ENCODE measurements at places on chromosomes 7 and 10.

GRCh38 chr7:22167482-22167881, 189.5 kb downstream of the RAPGEF5 start:
- H3K27me3 ChIP-seq: peaks cover 2% of the 10 kb centered on the region
- no peak overlapping the region for H3K4me3 ChIP-seq
- no peaks in the 10 kb centered on the region for H3K36me3 ChIP-seq
- no peak for ATAC-seq
- no peak overlapping the region for H3K27ac ChIP-seq

DNA sequence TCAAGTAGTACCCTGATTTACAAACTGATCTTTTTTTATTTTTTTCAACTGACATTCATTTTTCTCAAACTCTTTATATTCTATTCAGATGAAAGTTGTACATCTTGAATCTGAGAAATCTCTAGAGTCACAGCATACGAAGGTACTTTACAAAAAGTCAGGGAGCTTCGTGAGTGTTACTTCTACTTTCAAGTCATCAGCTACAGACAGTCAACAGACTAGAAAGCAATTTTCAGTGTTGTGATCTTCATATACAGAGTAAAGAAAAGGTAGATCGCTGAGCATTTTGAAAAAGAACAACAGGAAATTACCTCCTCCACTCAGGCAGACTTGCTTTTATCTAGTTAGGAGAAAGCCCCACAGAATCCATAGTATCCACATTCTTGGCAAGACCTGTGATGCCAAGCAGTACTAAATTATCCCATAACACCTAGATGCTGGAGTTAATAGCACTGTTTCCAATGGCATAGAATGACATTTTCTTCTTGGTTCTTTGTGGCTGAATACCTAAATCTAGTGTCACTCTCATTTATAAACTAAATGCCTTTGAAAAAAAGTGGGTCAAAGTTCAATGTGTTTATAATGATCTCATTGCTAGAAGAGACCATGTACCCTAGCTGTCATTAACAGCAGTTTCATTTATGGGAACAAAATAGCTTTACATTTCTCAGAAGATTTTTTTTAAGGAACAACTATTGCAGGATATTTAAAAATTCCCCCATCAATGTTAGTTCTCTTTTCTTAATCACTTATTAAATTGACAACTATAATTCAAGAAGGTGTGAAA, 12.0 kb upstream of the ZNF800 start:
- H3K36me3 ChIP-seq: no peaks in the 10 kb centered on the region
- ATAC-seq: peak; percentile 84
- H3K27ac ChIP-seq: peak overlapping the region; percentile 58
- peaks cover 5% of the 10 kb centered on the region for H3K27me3 ChIP-seq
- peak overlapping the region; percentile 32 for H3K4me3 ChIP-seq
- H3K4me1 ChIP-seq: peaks cover 10% of the 10 kb centered on the region

GRCh38 chr10:17671307-17671706, 27.4 kb downstream of the STAM start:
- no peaks in the 10 kb centered on the region for H3K27me3 ChIP-seq
- H3K36me3 ChIP-seq: peaks cover 23% of the 10 kb centered on the region
- peak overlapping the region; percentile 20 for H3K4me3 ChIP-seq
- H3K4me1 ChIP-seq: peaks cover 42% of the 10 kb centered on the region
- no peak overlapping the region for H3K27ac ChIP-seq

GRCh38 chr7:75010036-75010435, 45.5 kb downstream of the CASTOR2 start:
- no peak overlapping the region for H3K4me3 ChIP-seq
- no peaks in the 10 kb centered on the region for H3K36me3 ChIP-seq
- no peaks in the 10 kb centered on the region for H3K4me1 ChIP-seq
- ATAC-seq: no peak
- no peak overlapping the region for H3K27ac ChIP-seq

DNA sequence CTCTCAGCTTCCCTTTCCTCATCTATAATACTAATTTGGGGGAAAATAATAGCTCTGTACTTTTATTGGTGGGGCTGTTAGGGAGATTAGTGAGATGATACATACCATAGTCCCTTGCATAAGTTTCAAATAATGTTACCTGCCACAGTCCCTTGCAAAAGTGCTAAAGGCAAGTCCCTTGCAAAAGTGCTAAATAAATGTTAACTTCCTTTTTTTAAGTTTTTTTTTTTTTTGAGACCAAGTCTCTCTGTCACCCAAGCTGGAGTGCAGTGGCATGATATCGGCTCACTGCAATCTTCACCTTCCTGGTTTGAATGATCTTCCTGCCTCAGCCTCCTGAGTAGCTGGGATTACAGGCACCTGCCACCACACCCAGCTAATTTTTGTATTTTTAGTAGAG, 43.4 kb upstream of the SRGN start:
- no peak for ATAC-seq
- no peaks in the 10 kb centered on the region for H3K27me3 ChIP-seq
- peak overlapping the region; percentile 74 for H3K4me3 ChIP-seq
- H3K4me1 ChIP-seq: peaks cover 30% of the 10 kb centered on the region

DNA sequence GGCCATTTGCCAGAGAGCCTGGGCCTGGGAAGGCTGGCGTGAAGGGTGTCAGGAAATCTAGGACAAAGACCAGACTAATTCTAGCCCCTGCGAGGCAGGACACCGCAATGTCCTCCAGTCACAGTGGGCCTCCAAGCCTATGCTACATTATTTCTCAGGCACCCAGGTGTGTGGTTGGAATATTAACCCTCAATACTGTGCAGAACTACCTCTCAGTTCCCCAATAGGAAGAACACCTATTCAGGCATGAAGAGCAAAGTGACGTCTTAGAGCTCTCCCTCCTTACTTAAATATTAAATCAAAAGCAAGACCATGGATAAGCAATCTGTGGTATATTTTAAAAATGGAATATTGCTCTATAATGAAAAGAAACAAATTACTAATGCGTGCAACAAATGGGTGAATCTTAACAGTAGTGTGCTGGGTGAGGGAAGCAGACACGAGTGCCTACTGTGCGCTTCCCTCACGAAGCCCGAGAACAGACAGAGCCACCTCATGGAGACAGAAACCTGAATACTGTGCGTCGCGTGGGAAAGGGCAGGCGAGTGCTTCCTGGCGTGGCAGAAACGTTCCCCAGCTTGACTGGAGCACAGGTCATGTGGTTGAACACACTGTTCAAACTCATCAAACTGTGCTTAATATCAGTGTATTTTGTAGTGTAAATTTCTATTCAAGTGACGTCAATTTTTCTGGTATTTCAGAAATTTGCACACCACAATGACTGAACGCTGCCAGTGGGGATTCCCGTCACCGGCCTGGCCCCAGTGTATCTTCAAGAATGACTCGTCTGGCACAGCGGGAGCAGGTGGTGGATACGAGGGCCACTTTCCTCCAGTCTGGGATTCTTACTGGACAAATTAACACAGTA, 15.5 kb upstream of the PTPRN2 start:
- ATAC-seq: peak; percentile 92
- peak overlapping the region; percentile 28 for H3K27ac ChIP-seq
- H3K4me1 ChIP-seq: peaks cover 5% of the 10 kb centered on the region
- H3K4me3 ChIP-seq: peak overlapping the region; percentile 41

GRCh38 chr7:37398403-37398802, 50.3 kb downstream of the ELMO1 start:
- no peak for ATAC-seq
- H3K27ac ChIP-seq: peak overlapping the region; percentile 20
- no peaks in the 10 kb centered on the region for H3K27me3 ChIP-seq
- peaks cover 7% of the 10 kb centered on the region for H3K36me3 ChIP-seq

DNA sequence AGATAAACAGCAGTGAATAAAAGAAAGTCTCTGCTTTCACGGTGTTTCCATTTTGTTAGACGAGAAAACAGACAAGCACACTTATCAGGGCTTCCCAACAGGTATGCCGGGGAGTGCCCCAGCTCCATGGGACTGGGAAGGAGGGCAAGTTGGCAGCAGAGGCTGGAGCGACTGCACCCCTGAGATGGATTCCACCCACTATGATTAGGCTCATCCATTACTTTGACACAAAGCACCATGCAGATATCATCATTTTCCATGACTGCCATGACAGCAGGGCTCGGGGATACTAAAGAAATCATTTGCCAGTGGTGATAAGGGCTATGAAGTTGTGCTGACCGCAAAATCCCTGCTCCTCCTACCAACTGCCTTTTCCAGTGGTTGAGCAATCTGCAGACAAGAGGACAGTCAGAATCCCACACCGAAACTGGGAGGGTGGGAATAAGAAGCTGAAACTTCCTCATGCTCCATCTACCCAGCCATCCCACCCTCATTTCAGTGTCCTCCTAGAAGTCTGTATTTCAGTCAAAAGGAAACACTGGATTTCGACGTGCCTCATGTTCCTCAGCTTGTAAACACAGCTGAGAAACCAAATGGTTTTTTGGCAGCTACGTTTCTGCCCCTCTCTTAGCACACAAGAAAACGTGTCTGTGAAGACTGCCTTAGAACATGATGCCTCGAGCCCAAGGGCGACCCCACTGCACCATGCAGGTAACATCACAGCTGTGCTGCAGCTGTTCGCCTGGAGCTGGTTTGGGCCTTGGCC, 15.5 kb downstream of the CREB3L2 start:
- H3K27ac ChIP-seq: no peak overlapping the region
- no peaks in the 10 kb centered on the region for H3K27me3 ChIP-seq
- ATAC-seq: no peak
- peaks cover 6% of the 10 kb centered on the region for H3K4me1 ChIP-seq

- ATAC-seq: no peak
- no peaks in the 10 kb centered on the region for H3K36me3 ChIP-seq
- H3K27ac ChIP-seq: no peak overlapping the region
- no peaks in the 10 kb centered on the region for H3K4me1 ChIP-seq
Measured at GRCh38 chr7:52030722-52031121, 714.1 kb upstream of the COBL start.

DNA sequence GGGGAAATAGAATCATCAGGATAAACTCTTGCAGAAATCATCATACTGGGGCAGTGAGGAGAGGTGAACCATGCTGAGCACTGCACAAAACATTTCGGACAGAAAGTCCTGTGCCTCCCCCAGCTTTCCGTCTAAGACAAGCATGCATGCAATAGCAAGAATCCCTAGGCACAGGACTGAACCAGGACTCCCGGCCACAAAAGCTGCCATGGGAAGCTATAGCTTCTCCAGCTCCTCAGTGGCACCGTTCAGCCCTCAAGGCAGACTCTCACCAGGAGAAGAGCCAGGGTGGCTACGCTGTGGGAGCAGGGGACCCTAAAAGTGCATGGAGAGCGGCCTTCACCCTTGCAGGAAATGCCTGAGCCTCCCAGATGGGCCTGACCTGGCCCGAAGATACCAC, 70.8 kb downstream of the ASB13 start:
- H3K4me3 ChIP-seq: no peak overlapping the region
- no peak overlapping the region for H3K27ac ChIP-seq
- no peaks in the 10 kb centered on the region for H3K36me3 ChIP-seq
- ATAC-seq: no peak
- peaks cover 10% of the 10 kb centered on the region for H3K4me1 ChIP-seq
- H3K27me3 ChIP-seq: peaks cover 20% of the 10 kb centered on the region

GRCh38 chr7:111312966-111313365, 222.0 kb downstream of the LRRN3 start:
- no peaks in the 10 kb centered on the region for H3K36me3 ChIP-seq
- H3K27me3 ChIP-seq: no peaks in the 10 kb centered on the region
- H3K4me1 ChIP-seq: no peaks in the 10 kb centered on the region
- H3K27ac ChIP-seq: no peak overlapping the region

DNA sequence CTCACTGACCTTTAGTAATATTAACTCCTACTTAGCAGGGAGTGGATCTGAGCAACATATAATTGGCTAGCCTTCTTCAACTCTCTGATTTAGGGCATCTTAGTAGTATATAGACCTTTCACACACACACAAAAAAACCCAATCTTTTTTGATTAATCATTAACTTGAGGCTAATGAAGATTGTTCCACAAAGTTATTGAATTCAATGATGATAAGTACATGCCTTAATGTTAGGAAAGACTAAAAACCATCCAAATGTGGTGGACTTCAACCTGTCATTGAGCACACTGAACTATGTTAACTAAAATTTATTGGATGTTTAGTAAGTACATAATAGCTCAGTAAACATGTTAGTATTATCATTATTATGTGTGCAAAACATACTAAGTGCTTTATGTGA, 179.4 kb upstream of the SLC25A13 start:
- H3K4me1 ChIP-seq: no peaks in the 10 kb centered on the region
- no peak overlapping the region for H3K4me3 ChIP-seq
- H3K27me3 ChIP-seq: no peaks in the 10 kb centered on the region
- no peak for ATAC-seq
- no peaks in the 10 kb centered on the region for H3K36me3 ChIP-seq
- H3K27ac ChIP-seq: no peak overlapping the region

DNA sequence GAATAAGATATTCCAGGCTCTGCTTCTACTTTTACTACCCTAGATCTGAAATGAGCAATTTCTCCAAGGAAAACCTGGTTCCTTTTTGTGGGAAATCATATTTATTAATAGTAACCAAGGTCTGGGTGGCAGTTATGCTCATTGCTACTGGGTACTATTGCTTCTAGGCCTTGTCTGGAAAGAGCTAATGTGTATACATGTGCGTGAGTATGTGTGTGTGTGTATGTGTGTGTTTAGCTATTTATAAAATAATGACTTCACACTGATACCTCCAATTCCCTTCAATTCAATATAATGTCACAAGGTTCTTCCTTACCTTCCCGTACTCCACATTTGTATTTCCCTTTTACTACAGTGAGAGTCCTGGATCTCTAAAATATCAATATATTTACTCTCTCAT, 26.0 kb upstream of the PLCE1 start:
- H3K4me1 ChIP-seq: no peaks in the 10 kb centered on the region

DNA sequence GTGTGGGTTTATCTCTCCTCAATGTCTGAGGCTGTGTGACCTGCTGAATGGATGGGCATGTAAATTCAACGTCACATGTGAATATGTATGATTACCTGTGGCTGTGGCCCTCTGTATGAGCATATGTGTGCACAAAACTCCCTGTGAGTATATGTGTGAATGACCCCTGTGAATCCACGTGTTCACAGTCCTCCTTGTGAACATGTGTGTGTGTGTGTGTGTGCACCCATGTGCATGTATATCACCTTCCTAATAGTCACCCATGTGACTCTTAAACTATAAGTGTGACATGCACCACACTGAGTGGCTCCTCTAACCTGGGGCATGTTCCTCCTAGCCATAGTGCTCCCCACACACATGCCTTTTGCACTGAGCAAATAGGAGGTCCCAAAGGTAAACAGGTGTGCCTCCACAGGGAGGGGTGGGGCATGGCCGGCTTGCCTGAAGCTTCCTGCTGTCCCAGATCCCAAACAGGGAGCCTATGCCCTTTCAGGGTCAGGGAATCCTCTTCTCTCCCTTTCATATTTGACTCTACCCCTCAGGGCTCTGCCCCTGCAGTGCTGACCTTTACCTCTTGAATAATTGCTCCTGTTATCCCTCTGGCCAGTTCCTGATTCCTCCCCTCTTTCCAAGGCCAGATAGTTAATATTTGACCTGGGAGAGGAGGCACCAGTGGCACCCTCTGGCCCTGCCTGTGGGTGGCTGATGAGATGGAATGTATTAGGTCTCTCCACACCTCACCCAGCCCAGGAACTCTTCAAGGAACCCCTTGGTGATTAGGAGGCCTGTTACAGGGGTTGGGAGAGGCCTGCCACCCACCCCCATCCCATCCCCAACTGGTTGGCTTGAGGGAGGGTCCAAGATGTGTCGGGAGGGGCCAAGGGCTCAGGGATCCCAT, 1.9 kb downstream of the SEMA4G start:
- H3K36me3 ChIP-seq: no peaks in the 10 kb centered on the region
- H3K4me1 ChIP-seq: peaks cover 11% of the 10 kb centered on the region
- no peak overlapping the region for H3K27ac ChIP-seq
- ATAC-seq: no peak
- H3K27me3 ChIP-seq: no peaks in the 10 kb centered on the region

Measured in activated T-helper 17 cell treated with anti-CD3 and anti-CD28 coated beads, Interleukin-2, amount 50 U/mL, for 72 hours (primary cell).